ENCODE measurements at places on chromosomes 5 and 9.

GRCh38 chr5:65108786-65109743, 340.3 kb downstream of the CWC27 start:
- DNase-seq: no peak

GRCh38 chr5:76196886-76197489, 113.8 kb downstream of the SV2C start:
- no peak for DNase-seq

GRCh38 chr5:79109527-79110492, 1.8 kb upstream of the BHMT start:
- DNase-seq: no peak

GRCh38 chr5:5899716-5900115, 477.2 kb downstream of the ICE1 start:
- DNase-seq: no peak
